ENCODE measurements at places on chromosomes 5 and 9.

- no peak for DNase-seq
Measured at GRCh38 chr9:127629468-127630081, 17.5 kb downstream of the STXBP1 start.

- no peak for DNase-seq
Measured at GRCh38 chr5:30040488-30041118, 1152.9 kb upstream of the CDH6 start.

- DNase-seq: no peak
Measured at GRCh38 chr9:93501406-93501805, 48.0 kb upstream of the FAM120AOS start.

DNA sequence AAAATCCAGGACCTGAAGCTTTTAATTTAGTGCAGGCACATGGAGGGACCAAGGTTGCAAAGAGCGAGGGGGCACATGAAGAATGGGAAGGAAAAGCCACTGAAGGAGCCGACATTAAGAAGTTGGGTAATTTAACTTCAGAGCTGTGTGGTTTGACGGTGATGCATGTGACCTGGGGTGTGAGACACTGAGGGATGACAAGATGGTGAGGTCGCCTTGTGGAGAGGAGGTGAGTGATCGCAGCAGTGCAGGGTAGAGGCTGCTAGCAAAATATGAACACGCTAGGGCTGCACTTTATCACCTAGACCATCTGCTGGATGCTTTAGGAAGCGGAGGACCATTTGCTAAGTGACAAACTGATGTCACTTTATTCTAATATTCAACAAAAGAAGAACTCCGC is 339.0 kb upstream of the KIF2A start:
- no peak for DNase-seq

GRCh38 chr9:93308676-93309075 is 124.7 kb downstream of the WNK2 start:
- DNase-seq: no peak

DNA sequence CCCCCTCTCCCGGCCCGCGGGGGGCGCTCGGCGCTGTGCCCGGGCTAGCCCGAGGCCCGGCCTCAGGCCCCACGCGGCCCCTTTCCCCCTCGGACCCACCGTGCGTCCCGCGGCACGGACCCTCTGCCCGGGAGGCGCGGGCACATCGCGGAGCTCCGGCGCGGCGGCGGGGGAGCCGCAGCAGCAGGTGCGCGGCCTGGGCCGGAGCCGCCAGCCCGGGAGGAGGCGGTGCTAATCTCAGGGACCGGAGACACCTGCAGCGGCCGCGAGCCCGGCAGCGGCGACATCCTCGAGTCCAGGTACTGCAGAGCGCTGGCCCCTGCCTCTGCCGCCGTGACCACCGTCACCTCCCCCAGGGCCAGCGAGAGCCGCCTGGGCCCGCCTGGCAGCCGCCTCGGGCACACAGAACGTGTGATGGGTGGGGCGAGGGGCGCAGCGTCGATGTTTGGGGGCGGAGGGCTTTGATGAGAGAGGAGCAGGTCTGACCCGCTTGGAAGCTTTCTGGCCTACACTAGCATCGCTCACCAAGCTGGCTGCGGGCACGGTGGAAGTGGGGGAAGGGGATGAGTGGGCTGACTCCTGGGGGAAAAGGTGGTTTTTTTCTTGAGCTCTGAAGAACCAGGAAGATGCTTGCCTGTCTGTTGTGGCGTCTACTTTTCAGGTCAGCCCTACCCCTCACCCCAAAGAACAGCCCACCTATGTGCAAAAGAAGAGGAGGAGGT is 524 bp downstream of the CYFIP2 start:
- no peak for DNase-seq

DNA sequence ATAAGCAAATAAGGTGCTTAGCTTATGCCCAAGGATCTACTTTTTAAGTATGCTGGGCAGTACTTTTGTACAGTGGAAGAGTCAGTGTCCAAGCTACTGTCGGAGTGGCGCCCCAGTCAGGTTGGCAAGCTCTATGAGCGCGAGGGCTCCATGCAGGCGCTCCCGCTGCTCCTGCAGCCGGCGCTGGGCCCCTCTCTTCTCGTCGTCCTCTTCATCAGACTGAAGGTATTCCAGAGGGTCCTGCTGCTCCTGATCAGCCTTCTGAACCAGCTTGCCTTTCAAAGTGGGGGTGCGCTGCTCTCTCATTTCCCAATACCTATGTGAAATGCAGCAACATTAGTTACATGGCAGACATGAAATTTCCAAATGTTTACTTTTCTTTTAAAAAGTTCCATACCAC is 4.6 kb upstream of the SLC35D2 start:
- DNase-seq: no peak

DNA sequence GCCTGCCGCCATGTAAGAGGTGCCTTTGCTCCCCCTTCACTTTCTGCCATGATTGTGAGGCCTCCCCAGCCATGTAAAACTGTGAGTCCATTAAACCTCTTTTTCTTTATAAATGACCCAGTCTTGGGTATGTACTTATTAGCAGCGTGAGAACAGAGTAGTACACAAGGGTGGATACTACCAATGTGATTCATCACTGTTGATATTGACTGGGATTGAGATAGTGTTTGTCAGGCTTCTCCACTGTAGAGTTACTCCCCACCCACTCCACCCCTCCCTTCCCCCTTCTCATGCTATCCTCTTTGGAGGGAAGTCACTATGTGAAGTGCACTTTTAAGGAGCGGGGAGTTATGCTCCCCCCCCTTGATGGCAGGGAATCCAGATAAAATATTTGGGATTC is 11.4 kb upstream of the CRHBP start:
- DNase-seq: no peak

- DNase-seq: no peak
Measured at GRCh38 chr5:179230061-179230461, 115.2 kb downstream of the ADAMTS2 start.

DNA sequence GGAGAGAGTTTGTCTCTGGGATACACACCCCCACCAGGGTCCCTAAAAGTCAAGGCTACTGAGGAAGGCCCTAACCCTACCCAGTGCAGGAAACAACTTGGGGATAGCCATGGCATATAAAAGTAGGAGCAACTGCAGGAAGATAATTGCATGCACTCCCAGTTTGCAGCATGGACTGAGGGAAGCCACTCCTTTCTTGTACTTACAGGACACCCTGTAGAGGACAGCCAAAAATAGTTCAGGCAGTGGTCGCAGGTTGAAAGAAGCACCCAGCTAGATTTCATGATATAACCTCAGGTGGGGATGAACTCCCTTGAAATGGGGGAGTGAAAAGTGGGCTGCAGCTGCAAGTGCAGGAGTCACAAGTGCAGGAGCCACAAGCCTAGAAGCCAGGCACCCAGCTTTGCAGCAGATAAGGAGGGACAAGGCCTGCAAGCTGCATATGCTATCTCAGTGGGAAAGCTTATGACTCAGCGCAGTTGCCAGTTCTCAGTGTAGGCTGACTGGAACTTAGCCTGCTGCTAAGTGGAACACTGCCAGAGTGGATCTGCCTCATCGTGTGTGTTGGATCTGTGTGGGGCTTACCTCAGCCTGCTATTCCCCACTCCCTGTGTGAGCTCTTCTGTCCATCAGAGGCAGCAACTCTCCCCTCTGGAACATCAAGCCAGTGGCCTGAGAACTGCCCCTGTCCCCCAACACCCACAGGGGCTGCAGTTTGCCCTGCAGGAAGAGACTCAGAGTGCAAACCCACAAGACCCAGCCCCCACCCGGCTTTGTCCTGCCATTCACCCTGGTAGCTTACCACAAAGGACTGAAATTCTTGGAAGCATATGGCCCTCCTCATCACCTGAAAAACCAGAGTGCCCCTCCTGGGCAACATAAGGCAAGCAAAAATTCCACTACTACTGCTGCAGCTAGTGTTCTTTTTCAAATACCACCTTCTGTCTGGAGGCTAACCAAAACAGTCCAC is 42.7 kb downstream of the CYLC2 start:
- DNase-seq: no peak

GRCh38 chr5:14266171-14266570 is 123.0 kb downstream of the TRIO start:
- DNase-seq: no peak

GRCh38 chr5:114702136-114702535 is 340.3 kb downstream of the KCNN2 start:
- DNase-seq: no peak

DNA sequence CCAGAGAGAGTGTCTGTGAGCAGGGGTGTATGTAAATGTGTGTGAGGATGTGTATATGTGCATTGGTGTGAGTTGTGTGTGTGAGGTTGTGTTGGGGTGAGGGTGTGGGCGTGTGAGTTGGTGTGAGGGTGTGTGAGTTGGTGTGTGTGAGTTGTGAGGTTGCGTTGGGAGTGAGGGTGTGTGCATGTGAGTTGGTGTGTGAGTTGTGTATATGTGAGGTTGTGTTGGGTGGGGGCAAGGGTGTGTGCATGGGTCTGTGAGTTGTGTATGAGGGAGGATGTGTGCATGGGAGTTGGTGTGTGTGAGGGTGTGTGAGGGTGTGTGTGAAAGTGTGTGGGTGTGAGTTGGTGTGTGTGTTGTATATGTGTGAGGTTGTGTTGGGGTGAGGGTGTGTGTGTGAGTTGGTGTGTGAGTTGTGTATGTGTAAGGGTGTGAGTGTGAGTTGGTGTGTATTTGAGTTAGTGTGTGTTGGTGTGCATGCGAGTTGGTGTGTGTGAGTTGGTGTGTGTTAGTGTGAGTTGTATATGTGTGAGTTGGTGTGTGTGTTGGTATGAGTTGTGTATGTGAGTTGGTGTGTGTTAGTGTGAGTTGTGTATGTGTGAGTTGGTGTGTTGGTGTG is 161.6 kb upstream of the IER5L start:
- DNase-seq: no peak

DNA sequence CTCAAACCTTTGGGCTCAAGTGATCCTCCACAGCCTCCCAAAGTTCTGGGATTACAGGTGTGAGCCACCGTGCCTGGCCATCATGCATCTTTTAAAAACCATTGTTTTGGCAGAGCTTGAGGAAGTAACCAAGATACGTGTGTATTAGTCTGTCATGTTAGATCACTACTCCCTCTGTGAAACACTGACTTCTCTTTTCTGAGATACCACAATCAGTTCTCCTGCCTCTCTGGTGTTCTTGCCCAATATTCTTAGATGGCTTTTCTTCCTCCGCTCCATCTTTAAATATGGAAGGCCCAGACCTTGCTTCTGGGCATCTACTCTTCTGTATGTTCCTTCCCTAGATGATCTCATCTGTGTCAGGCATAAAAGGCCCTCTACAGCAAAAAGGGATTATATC is 14.2 kb upstream of the CCNB1 start:
- DNase-seq: no peak

DNA sequence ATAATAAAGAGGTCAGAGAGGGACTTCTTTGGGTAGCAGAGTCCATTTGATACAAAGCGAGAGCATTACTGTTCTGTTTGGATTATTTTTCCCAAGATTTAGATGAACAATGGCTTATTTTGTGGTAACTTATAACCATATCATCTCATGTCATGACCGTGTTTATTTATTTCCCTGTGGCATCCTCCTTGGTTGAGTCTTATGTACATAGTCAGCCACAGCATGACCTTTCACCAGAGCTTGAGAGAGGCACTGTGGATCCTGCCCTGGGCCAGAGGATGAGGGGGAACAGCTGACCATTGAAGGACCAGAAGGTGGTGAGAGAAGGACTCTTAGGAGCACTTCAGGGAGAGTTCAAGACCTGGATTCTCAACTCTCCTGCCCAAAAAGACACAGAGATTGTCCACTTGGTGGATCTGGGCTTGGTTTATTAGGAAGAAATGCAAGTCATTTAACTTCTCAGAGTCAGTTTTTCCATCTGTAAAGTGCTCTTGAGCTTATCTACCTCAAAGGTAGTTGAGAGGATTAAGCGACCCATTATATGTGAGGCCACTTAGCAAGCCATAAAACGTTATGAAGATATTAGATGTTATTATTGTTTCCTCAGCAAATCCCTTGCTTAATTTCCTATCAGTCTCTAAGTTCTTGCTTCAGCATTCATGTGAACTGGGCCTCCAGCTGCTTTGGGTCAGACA is 51.4 kb downstream of the PPIC start:
- no peak for DNase-seq

DNA sequence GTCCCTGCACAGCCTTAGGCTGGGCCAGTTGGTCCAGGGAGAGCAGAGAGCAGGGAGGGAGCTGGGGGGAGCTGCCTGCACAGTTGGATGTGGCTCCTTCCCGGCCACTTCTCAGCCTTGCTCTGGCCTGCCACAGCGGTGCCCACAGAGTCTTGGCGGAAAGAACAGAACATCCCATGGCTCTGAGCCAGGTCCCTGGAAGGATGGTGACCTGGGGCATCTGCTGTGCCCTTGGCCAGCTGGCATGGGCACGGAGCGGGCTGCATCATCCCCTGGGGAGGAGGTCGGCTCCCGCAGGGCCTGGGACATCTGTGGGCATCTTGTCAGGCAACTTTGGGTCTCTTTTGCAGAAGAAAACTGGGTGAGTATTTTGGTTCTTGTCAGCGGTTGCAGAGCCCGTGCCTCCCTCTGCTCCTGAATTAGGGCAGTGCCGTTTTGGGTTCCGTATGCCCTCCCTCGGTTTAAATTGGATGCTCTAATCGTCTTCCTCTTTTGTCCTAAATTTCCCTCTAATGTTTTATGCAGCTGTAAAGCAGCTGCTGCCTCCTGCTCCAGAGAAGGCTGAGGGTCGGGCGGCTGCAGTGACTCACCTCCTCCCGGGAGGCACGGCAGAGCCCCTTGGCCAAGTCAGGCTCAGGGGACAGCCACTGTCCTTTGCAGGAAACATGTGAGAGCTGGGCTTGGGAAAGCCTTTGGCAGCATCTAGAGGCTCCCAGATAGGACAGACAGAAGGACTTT is 10.5 kb upstream of the NACC2 start:
- DNase-seq: no peak

GRCh38 chr9:100167176-100167575 is 68.1 kb downstream of the INVS start:
- DNase-seq: no peak

DNA sequence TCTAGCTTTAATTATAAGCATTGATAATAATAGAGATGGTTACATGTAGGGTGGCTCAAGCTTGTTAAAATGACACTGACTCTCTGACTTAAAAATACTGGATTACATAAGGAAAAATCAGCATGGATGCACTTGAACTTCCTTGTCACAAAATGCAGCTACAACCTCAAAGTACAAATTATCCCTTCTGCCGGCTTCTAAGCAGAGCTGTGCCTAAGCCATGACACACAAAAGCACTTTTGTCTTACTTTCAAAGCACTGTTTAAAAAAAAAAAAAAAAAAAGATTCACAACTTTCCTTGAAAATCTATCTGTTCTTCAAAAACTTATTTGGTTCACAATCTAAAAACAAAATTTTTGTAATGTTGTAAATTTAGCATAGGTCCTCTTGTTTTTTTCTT is 36.4 kb upstream of the ZFAND5 start:
- DNase-seq: no peak

DNA sequence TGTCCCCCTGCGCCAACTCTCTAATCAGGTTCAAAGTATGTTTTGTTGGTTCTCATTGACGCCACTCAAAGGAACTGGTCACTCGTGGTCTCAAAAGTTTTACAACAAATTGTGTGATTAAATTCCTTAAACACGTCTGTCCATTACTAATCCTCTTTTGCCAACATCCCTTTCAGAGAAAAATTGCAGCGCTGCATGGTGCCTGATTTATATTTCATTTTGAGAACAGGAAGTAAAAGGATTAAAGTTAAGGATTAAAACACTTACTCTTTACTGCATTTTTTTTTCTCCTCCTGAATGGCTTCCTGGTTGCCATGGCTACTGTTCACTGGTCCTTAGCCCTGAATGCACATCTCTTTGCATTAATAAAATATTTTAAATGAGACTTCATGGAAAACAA is 383.5 kb downstream of the GLIS3 start:
- no peak for DNase-seq

GRCh38 chr9:118832371-118832770 is 536.9 kb downstream of the BRINP1 start:
- DNase-seq: no peak

GRCh38 chr5:179139936-179140235 is 79.7 kb downstream of the ZNF354C start:
- DNase-seq: no peak

- DNase-seq: peak; percentile 58
Measured at GRCh38 chr9:130042885-130043653, at the start of gene FNBP1. TSS of gene FNBP1 (minus strand) at chr9:130043189. CDS start at chr9:130042975, 214 bp downstream.
